ENCODE measurements at places on chromosomes 12 and 14.

GRCh38 chr12:12510141-12510540 lies 52.5 kb downstream of the DUSP16 start:
- no peak for DNase-seq
- peaks cover 10% of the 10 kb centered on the region for H3K4me1 ChIP-seq
- no peak overlapping the region for H3K27ac ChIP-seq
- no peaks in the 10 kb centered on the region for H3K36me3 ChIP-seq
- no peaks in the 10 kb centered on the region for H3K27me3 ChIP-seq

- H3K27me3 ChIP-seq: no peaks in the 10 kb centered on the region
- H3K4me1 ChIP-seq: no peaks in the 10 kb centered on the region
- no peaks in the 10 kb centered on the region for H3K36me3 ChIP-seq
- no peak overlapping the region for H3K27ac ChIP-seq
Observed at GRCh38 chr14:53652068-53652467, 304.6 kb downstream of the BMP4 start.

DNA sequence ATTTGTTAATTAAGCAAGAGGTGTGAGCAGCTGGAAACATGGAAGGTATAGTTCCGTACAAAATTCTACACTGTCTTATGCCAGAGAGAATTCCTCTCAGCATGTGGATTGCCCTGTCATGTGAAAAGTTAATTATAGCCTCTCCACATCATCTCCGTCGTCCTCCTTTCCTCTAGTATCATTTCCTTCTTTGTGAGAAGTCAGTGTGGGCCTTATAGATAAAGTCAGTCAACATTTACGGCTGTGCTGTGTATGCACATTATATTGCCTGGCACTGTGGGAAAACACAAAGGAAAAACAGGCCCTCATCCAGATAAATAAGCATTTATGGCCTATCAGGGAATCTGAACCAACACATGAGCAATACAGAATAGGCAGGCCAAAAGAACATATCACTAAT lies 236.6 kb downstream of the SEC23A start:
- no peak for DNase-seq
- H3K27me3 ChIP-seq: peaks cover 20% of the 10 kb centered on the region
- H3K36me3 ChIP-seq: no peaks in the 10 kb centered on the region
- H3K4me1 ChIP-seq: peaks cover 19% of the 10 kb centered on the region

- peaks cover 57% of the 10 kb centered on the region for H3K4me1 ChIP-seq
- peak; percentile 77 for DNase-seq
- peak overlapping the region; percentile 17 for H3K27ac ChIP-seq
- H3K4me3 ChIP-seq: peak overlapping the region; percentile 16
- no peaks in the 10 kb centered on the region for H3K36me3 ChIP-seq
- no peaks in the 10 kb centered on the region for H3K27me3 ChIP-seq
Observed at GRCh38 chr12:94560431-94561221, 89.7 kb downstream of the TMCC3 start.
